ENCODE measurements at places on chromosomes 7 and 10. TPM values are rescaled to one million over a fixed set of nuclear protein-coding genes. Genes with fewer than 3 reads are reported as not detected.

GARIN1A gene
- total RNA-seq, result not detected

KCNMA1 gene
- 50.7 TPM for total RNA-seq

PTPRZ1 gene
- total RNA-seq, result not detected

CACNB2 gene
- not detected for total RNA-seq

BRAF gene
- total RNA-seq, result 7.7 TPM

IFIT1B gene
- not detected for total RNA-seq

GRCh38 chr10:70197235-70197945, 27.1 kb upstream of the SAR1A start:
- DNase-seq, result no peak

DNA sequence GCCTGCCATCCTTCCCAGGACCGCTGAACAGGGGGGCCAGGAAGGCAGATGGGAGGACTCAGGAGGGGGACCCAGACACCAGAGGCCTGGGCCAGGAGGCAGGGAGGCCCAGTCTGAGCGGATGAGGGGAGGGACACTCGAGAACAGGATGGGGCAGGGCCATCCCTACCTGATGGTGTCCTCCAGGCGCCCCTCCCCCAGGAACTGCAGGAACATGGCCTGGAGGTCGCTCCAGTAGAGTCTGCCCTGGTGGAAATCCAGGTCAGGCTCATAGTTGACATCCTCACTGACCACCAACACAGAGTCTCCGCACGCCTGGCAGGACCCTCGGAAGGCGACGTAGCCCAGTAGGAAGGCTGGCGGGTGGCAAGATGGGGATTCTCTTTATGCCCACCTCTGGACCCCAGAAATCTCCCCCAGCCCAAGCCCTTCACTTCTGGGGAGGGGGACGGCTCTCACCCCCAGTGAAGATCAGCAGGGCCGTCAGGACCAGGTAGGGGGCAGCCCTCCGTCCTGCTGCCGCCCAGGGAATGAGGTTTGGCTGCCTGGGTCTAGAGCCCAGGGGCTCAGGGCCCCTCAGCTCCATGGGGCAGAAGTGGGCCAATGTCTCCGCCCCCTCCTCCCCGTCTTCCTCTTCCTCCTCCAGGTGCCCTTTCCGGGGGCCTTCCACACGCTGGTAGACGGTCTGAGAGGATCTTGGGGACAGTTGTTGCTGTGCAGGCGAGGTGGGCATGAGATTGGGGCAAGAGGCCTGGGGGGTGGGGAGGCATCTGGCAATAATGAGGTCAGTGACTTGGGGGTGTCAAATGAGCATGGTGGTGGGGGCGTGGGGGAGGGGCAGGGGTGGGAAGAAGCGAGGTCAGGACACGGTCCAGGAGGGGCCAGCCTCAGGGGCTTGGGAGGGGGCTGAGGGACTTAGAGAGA, 573 bp downstream of the TFR2 start:
- DNase-seq, result no peak

DNA sequence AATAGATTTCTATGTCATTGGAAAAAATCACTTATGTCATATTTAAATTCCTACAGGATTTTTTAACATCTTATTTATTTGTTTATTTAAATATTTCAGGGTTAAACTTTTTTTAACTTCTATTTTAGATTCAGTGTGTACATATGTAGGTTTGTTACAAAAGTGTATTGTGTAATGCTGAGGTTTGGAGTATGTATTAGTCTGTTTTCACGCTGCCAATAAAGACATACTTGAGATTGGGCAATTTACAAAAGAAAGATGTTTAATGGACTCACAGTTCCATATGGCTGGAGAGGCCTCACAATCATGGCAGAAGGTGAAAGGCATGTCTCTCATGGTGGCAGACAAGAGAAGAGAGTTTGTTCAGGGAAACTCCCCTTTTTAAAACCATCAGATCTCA, 65.4 kb downstream of the MGAM2 start:
- DNase-seq, result no peak

DNA sequence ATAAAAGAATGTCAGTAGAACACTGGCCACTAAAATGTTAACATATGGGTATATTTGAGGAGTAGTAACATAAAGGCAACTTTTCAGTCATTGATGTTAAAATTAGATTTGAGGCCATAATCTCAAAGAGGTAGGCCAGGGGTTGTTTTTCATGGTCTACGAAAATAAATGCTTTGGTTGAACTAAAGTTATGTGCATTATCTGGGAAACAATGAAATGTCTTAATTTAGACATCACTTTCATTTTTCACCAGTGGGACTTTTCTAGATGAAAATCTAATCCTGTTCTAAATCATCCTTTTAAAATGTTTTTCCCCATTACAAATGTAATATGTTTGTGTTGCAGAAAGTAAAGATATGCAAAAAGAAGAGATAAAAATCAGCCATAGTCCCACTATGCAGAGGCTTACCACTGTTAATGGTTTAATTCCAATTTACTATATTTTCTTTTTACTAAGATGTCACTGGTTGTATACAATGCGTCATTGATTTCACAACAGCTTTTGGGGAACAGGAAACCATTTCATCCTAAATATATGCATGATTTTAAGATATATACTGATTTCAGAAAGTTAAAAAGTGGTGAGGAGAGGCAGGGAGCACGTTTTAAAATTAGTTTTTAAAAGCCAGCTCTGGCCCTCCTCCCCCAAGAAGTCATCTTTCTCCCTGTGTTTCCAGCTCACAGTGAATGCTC, 64.3 kb downstream of the ARID5B start:
- no peak for DNase-seq

GRCh38 chr7:54541669-54542625, at the start of gene VSTM2A:
Gene VSTM2A, plus strand, starts transcription at chr7:54542375. Its CDS starts 356 bp downstream, at chr7:54542731.
- no peak for DNase-seq

GRCh38 chr10:85997544-85997943, 369.1 kb downstream of the GRID1 start:
- no peak for DNase-seq

DNA sequence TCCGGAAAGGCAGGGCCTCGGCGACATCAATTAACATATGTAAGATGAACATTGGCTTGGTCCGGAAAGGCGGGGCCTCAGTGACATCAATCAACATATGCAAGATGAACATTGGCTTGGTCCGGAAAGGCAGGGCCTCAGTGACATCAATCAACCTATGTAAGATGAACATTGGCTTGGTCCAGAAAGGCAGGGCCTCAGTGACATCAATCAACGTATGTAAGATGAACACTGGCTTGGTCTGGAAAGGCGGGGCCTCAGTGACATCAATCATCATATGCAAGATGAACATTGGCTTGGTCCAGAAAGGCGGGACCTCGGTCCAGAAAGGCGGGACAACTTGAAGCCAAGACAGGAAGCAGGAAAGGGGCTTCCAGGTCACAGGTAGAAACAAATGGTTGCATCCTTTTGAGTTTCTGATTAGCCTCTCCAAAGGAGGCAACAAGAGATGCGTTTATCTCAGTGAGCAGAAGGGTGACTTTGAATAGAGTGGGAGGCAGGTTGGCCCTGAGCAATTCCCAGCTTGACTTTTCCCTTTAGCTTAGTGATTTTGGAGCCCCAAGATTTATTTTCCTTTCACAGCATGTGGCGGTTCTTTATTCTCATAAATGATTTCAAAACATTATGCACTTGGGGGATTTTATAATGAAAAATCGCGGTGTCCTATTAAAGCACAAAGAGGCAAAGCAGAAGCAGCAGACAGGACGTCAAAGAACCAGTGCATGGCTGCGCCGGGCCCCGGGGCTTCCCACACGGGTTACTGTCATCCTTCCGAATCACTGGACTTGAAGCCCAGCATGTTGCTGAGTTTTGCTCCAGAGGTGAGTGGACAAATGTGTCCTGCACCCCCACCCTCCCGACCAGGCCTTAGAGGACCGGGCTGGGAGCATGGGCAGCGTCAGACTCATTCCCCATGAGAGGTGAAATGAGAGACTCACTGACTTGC, 43.1 kb upstream of the EN2 start:
- no peak for DNase-seq

DNA sequence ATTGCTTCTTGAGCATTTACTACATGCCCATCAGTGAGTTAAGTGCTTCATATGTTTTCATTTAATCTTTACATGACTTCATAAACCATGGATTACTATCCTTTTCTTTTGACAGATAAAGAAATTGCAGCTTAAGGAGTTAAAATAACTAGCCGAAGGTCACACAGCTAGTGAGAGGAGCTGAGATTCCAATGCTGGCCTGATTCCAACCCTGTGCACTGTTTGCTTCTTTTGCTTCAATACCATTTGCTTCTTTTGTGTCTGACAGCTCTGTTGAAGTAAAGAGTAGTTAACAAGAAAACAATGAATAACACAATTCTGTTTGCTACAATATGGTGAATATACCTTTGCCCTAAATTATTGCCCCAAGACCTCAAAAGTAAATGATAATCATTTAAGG, 132.4 kb downstream of the GRM3 start:
- no peak for DNase-seq
